Stimulated activated CD8-positive, alpha-beta memory T cell treated with anti-CD3 and anti-CD28 coated beads, Interleukin-2, amount 100 ng/mL, for 1 hour (primary cell): ENCODE measurements at places on chromosomes 1 and 21.

GRCh38 chr1:214472364-214472763 lies 79.0 kb downstream of the PTPN14 start:
- DNase-seq: no peak

DNA sequence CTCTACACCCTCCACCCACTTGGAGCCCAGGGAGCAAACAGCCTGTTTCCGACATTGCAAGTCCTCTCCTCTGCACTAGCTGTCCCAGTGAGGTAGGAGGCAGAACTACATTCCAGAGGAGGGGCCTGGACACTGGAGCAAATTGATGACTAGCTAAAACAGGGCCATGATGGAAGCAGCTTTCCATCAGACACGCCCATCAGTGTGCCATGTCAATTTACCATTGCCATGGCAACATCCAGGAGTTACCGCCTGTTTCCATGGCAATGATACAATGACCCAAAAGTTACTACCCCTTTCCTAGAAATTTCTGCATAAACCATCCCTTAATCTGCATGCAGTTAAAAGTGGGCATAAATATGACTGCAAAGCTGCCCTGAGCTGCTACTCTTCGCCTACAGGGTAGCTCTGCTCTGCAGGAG lies 647.1 kb downstream of the PTPRU start:
- DNase-seq: no peak

- DNase-seq: no peak
Observed at GRCh38 chr1:11697188-11697892, 5.8 kb downstream of the DRAXIN start.

GRCh38 chr1:104987210-104987609 lies 1237.5 kb downstream of the AMY1C start:
- DNase-seq: no peak

DNA sequence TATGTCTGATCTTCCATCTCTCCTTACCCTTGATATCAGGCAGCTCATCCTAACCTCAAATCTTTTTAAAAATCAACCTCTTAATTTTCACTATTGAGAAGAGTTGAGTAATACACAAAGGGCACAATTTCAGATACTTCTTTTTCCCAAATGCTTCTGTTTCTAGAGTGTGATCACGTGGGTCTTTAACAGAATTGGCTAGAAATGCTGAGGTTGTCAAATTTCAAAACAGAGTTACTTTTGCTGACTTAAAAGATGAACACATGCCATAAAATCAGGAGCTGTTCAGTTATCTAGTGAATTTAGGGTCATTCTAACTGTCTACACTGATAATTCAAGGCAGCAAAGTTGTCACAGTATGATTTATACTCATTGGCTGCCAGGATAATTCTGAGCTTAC lies 63.6 kb upstream of the NGF start:
- DNase-seq: no peak

- DNase-seq: no peak
Observed at GRCh38 chr21:28489162-28489561, 503.5 kb downstream of the LTN1 start.

- DNase-seq: no peak
Observed at GRCh38 chr1:109969146-109969829, 15.3 kb upstream of the AHCYL1 start.

GRCh38 chr1:16088996-16089395 lies 15.5 kb upstream of the FAM131C start:
- DNase-seq: no peak

GRCh38 chr1:14756589-14757285 lies 158.3 kb downstream of the KAZN start:
- DNase-seq: no peak

GRCh38 chr1:226098870-226099835 lies 36.6 kb downstream of the H3-3A start:
- no peak for DNase-seq

GRCh38 chr1:39441797-39442196 lies 49.6 kb upstream of the BMP8A start:
- no peak for DNase-seq

GRCh38 chr1:48292706-48293105 lies 70.2 kb downstream of the SLC5A9 start:
- no peak for DNase-seq

GRCh38 chr1:21118167-21118566 lies 58.5 kb downstream of the EIF4G3 start:
- DNase-seq: no peak

DNA sequence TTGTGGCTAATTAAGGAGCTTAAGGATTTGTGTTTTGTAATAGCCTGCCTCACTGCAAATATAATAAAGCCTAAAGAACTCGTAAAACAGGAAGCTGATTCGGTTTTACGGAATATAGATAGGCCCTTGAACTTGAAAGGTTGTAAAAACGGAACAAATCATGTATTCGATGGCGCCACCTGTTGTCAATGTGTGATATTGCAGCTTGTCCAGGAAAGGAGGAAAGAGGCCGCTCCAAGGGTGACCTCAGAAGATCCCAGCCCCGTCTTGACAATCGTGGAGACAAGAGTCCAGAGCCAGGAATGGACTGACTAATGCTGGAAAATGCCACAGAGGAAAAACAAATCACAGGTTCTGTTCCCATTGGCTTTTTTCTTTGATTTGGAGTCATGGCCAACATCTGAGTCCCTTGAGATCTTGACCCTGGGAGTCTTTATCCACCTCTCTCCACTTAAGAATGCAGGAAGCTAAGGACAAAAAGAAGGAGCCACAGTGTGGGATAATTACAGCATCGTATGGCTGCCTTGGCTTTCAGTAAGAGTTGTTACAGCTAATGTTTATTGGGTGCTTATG lies 7.0 kb upstream of the IGSF21 start:
- peak; percentile 4 for DNase-seq

DNA sequence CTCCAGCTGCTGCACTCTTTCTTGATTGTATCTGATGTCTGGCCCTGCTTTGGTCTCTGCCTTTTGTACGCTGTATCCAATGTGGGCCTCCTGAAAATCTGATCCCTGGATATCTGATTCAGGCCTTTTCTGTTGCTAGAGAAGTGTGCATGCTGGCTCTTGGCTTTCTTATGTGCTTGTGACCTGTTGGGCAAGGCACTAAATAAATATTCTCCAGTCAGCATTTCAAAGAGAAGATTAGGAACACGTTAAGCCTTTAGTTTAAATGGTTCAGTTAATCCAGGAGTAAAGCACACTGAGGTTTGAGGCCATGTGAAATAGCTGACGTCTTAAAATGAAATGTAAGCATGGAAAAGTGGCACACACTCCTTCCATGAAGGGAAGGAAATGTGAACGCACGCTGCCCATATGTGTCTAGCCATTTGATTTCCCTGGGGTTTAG lies 9.3 kb upstream of the F3 start:
- DNase-seq: no peak

DNA sequence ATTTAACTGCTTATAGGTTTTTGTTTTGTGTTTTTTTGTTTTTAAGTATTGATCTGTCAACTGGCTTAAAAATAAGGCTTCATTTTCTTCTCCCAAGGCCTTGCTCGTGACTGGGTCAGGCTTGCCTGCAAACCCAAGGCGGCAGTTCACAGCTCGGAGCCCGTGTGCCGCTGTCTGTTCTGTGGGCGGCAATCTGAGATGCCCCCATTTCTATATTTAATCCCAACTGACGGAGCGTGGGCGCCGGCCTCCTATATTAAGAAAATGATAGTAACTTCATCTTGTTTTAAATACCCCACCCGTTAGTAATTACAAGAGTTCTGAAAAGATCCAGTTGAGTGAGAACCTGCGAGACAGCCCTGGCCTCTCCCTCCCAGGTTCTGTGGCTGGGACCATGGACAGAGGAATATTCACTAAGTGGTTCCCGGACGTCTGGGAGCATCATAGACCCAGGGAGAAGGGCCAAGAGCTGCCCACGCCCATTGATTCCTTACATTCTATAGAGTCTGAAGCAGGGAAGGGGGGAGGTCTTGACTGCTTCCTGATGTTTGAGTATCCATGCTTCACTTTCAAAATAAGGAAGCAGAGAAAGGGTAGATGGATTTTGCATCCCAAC lies 42.6 kb upstream of the GPR153 start:
- no peak for DNase-seq

DNA sequence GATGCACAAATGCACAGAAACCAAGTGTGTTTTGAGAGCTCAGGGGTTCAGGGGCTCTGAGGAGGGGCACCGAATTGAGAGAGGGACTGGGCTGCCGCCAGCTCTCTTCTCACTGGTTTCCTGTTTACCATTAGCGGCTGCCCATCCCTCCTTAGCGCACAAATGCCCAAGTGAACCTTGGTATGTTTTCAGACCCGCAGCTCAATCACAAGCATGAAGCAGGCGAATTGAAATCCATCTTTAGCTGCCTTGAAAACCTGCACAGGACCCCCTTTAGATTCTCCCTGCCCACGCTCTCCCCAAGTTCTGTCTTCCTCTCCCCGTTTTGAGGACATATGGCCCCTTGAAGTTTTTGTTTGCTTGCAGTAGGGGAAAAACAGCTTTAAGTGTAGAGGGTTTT lies 61.1 kb upstream of the ACOT11 start:
- no peak for DNase-seq

GRCh38 chr21:42160765-42161164 lies 58.2 kb upstream of the ABCG1 start:
- no peak for DNase-seq

- no peak for DNase-seq
Observed at GRCh38 chr1:67755160-67755559, 70.2 kb downstream of the GADD45A start.

DNA sequence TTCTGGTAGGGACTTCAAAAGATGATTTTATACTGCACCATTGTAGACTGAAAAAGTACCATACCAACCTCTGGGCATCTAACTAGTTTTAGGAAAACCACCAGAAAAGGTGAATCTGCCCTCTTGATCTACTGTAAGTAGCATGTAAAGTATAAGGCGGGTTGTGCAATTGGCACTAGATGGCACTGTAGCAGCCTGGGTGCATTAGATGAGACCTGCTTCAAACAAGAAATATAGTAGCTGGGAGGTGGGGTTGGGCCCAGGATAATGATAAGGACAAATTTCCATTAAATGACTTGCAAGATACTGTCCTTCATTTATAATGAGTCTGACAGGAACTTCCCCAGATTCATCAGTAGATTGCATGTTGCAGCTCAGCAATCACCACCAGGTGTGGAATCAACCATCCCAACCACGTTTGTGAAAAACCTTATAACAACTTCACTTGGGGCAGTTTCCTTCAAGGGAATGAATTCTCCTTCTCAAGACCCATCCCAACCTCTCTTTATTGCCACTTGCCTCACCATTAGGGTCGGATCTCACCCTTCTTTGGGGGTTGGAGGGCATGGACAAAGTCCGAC lies 37.3 kb upstream of the IL10 start:
- no peak for DNase-seq

GRCh38 chr1:175148068-175148467 lies 44.5 kb downstream of the KIAA0040 start:
- no peak for DNase-seq

- no peak for DNase-seq
Observed at GRCh38 chr1:170175041-170175440, 29.3 kb downstream of the NTMT2 start.

- DNase-seq: no peak
Observed at GRCh38 chr21:44955141-44955797, 15.4 kb downstream of the SLX9 start.

DNA sequence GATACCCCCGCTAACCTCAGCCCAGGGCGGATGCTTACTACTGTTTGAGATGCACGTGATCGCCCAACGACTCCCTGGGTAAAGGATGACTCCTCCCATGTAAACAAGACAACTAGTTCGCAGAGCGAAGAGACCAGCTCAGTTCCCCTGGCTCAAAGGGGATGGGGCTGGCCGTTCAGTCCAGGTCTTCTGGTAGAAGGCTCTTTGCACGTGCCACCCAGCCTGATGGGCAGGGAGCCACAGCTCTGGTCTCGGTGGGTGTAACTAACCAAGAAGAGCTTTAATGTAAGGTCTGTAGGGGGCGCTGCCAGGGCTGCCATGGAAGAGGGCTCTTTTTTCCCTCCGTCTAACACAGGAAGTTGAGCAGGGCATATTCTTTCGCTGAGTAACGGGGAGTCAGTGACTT lies 49.4 kb upstream of the PARP1 start:
- peak; percentile 13 for DNase-seq

- DNase-seq: no peak
Observed at GRCh38 chr1:112304126-112304525, 91.9 kb upstream of the CTTNBP2NL start.

GRCh38 chr1:169886422-169886821 lies 7.3 kb downstream of the SCYL3 start:
- no peak for DNase-seq

GRCh38 chr1:96357141-96357765 lies 364.3 kb upstream of the PTBP2 start:
- no peak for DNase-seq

GRCh38 chr1:54156986-54157385 lies 4.2 kb upstream of the CDCP2 start:
- DNase-seq: no peak

DNA sequence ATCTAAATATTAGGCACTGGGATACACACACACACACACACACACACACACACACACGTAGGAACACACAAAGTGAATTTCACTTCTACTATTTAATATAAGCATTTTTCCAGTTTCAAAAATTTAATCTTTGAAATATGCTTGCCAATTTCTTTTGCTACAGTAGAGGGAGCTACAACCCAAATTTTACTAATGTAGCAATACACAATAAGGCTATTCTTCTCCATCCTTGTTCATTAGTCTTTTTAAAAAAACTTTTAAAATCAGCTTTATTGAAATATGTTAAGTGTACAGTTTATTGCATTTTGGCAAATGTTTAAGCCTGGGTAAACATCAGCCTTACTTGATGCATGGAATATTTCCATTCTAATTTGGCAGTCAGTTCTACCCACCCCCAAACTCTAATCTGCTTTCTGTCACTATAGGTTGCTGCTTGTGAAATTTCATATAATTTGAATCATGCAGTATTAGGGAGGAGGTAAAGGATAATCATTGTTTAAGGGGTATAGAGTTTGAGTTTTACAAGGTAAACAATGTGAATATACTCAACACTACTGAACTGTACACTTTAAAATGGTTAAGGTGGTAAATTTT lies 93.0 kb upstream of the TENT5C start:
- DNase-seq: no peak

GRCh38 chr1:178093494-178093950 lies 382 bp upstream of the RASAL2 start:
- DNase-seq: no peak

DNA sequence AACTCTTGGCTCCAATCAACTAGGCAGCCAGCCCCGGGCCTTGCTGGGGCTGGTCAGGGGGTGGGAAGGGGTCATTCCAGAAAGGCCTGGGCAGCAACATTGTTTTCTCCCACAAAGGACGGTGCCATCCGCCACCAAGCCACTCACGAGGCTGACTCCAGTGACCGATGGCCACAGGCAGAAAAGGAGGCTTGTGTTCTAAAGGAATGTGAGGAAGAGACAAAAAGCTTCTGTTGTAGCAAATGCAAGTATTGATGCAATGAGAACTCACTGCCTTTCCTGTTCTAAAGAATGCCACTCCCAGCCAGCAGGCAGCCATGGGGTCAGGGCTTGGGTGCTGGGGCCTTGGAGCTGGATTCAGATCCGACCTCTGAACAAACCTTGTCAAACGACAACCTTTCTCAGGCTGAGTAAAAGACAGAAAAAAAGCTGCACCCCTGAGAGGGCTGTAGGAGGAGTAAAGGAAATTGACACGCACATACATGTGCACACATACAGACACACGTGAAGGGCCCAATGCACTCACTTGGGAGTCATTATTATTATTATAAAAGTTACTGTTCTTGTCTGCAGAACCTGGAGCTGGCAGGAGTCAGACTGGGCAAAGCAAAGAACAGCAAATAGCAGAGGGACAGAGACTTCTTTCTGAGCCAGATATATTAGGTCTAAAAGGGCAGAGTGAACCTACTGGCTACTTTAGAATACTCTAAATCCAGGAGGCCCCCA lies 13.9 kb upstream of the PRMT2 start:
- no peak for DNase-seq

GRCh38 chr1:4513685-4514084 lies 140.7 kb upstream of the AJAP1 start:
- no peak for DNase-seq
